ENCODE measurements at places on chromosomes 3 and 15.

DNA sequence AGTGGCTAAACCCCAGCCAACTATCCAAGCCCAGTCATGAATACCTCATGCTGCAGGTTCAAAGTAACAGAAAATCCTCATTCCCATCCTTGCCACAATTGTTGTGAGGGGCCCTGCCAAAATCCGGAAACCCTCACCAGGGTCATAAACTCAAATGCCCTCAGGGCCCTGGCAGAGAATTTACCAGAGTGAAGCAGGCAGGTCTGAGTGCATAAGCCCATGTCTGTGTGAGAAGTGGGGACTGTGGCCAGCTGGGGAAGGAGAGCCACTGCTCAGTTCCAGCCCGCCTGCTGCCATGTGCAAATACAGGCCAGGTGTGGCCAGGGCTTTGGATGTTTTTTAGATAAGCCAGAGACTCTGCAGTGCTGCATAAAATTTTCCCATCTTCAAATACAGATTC lies 7.0 kb downstream of the CEP152 start:
- DNase-seq = no peak

GRCh38 chr3:186640473-186640818 lies 247 bp downstream of the FETUB start:
- no peak for DNase-seq

- DNase-seq = no peak
Measured at GRCh38 chr3:64091501-64091900, 68.2 kb upstream of the PSMD6 start.

DNA sequence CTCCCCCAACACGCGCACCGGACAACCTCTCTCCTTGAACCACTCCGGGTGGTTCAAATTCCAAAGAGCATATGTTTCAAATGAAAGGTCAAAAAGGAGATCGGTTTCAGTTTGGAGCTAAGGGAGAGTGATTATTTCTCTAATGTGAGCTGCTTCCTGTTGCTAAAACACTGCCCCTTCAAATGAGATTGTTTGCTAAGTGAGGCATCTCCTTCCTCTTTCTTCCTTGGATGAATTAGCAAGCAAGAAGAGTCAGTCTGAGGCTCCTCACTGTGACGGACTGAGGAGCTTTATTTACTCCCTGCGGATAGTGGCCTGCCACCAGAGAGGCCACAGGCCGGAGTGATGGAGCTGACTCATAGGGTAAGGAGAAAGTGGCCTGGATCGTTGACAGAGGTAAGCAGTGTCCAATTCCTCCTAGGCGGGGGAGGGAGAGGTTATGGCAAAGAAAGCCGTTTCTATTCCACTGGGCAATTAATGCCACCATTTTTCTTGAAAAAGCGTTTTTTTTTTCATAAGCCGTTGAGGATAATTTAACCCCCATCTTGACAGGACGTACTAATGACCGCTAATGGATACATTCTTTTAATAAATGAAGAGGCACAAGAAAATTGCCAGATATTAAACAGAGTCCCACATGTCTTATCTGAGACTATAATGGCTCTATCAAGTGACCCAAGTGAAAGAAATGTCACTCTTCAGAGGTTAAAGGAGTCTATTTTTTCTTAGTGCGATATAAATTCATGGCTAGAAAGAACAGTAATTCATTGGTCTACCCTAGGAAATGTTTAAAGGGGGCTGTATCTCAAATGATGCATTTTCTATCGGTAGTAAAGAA lies 167.0 kb upstream of the ANKRD28 start:
- DNase-seq = no peak

GRCh38 chr15:100759106-100759505 lies 120.5 kb upstream of the ALDH1A3 start:
- no peak for DNase-seq

DNA sequence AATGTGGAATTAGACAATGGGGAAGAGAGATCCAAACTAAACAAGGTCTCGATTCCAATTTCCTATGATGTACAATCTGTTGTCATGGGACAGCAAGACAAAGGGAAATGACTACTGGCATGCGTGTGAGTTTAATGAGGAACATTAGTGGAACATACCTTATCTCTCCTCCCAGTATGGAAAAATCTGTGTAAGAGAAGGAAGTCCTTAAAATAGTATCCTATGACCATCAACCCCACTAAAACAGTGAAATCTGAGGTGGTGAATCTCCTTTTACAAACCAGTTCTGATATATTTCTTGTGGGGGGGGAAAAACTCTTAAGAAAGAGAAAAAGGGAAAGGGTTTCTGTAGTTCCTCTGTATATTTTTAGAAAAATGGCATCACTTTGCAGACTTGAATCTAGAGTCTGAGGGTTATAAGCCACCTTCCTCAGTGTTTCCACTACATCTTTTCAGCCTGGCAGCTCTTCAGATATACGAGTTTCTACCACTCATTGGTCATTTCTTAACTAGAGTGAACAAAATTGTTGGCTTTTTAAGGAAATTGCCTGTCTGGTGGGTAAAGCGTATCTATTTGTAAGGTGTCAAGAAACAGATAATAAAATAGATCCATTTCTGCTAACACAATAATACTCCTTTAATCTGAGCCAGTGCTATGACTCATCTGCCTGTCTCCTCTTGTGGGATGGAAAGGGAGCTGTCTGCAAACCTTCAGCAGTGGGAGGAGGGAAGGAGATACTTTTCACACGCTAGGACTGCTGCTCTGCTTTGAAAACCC lies 3.0 kb upstream of the TNFAIP8L3 start:
- no peak for DNase-seq

- DNase-seq = no peak
Measured at GRCh38 chr3:65194744-65195143, 506.9 kb upstream of the ADAMTS9 start.

DNA sequence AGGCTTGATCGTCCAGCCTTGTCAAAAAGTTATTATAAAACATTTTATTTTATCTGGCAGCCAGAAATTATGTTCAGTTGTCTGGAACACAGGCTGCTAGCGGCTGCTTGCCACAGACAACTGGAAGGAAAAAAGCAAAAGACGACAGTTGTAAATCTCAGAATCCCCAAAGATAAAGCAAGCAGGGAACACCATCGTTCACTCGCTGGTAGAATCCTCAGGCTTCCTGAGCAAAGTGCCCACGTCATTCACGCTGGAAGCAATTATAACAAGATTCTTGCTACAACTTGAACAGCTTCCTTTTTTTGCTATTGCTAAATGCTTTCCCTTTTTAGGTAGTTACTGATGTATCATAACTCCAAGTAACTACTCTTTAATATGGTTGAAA lies 33.6 kb downstream of the ADAMTS17 start:
- DNase-seq = no peak

GRCh38 chr15:75431270-75431669 lies 20.2 kb downstream of the SIN3A start:
- no peak for DNase-seq

DNA sequence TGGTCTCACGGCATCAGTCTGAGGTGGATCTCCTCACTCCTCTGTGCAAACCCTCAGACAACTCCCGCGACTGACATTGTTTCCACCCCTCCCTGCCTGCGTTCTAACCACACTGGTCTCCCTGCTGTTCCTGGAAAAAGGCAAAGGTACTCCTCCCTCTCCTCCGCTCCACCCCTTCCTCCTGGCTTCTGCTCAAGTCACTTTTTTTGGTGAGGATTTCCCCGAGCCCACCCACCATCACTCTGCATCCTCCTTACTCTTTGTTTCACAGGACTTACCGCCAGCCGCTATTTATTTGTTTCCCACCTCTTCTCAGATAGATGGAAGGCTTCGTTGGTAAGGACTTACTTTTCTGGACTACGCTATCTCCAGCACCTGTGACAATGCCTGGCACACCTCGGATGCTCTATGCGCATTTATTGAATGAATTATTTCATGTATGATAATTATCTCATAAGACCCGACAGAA lies 25.6 kb downstream of the PRR23E start:
- no peak for DNase-seq

DNA sequence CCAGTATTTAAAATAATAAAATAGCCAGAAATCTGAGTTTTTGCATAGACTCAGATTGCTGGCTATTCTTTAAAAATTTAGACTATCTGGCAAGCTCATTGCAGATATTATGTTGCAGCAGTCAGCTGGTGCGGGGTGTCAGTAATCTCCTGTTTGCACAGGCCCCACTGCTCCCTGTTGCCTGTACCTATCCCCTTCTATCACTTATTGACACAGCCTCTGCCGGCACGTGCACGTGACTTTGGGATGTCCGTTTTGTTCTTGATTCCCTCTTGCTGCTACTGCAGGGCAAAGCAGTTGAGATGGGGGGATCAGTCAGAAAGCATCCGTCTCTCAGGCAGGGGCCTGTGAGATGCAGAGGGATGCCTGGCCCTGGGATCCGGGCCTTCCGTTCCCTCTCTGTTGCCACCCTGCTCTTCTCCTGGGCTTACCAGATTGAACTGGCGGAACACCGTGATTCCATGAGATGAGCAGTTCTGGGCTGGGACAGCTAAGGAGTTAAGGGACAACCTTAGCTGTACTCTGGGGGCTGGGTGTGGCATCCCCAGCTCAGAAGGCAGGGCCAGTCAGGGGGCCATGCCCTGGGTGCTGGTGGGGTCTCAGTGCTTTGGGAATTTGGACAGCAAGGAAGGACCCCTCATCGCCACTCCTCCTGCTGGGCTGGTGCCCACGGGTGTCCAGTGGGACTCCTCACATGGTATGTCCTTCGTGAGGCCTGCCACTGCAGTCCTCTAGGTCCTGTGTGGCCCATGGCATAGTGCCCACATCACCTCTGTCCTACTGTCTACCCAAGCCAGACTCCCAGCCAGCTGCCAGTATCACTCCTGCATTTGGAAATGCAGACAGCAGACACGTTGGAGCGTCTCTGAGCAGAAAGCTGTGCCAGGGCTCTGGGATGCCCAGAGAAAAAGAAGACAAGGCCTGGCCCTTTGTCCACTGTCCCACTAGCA lies 11.8 kb downstream of the MRAS start:
- no peak for DNase-seq

DNA sequence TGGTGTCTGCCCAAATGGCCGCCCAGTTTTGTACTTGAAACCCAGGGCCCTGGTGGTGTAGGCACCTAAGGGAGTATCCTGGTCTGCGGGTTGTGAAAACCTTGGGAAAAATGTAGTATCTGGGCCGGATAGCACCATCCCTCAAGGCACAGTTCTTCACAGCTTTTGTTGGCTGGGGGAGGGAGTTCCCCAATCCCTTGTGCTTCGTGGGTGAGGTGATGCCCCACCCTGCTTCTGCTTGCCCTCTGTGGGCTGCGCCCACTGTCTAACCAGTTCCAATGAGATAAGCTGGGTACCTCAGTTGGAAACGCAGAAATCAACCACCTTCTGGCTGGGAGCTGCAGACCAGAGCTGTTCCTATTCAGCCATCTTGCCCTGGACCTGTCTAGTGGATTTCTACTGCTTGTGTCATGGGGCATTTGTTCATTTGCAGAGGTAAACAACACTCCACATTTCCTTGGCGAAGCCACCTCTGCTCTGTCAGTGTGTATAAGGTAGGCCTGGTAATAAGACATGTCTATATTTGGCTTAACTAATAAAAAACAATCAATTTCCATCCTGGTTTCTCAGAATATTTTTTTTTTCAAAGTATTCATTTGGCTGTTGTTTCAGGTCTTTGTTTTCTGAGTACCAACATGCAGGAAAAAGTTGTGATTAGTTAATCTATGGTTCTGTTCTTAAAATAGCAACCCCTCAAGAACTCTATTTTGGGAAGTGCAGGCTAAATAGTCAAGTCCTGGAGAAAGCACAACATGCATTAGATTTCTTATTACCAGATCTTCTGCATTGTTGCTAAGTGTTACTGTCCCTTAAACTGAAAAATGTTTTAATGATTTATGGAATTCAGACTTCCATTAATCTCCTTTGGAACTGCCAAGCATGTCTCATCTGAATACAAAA lies 304.3 kb downstream of the ZIC1 start:
- DNase-seq = no peak

DNA sequence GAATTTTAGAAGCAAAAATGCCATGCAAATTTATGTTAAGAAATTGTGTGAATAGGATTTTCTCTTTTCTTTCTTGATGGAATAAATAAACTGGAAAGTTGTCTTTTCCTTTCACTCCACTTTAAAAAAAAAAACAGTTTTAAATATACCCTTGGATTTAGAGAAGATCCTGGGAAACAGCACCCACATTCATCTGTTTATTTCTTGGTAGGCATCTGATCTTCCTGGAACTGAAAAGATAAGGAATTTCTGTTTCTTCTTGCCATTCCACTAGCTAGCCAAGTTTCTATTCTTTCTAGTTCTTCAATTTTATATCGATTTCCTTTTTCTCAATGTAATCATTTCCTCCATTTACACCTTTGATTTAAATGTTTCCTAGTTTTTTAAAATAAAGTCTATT lies 420.8 kb downstream of the NAALADL2 start:
- DNase-seq = no peak

- no peak for DNase-seq
Measured at GRCh38 chr3:156576651-156577348, 21.9 kb upstream of the SSR3 start.

- no peak for DNase-seq
Measured at GRCh38 chr3:62293051-62293780, 80.1 kb downstream of the FEZF2 start.

GRCh38 chr3:133979553-133979952 lies 50.2 kb downstream of the SLCO2A1 start:
- no peak for DNase-seq

DNA sequence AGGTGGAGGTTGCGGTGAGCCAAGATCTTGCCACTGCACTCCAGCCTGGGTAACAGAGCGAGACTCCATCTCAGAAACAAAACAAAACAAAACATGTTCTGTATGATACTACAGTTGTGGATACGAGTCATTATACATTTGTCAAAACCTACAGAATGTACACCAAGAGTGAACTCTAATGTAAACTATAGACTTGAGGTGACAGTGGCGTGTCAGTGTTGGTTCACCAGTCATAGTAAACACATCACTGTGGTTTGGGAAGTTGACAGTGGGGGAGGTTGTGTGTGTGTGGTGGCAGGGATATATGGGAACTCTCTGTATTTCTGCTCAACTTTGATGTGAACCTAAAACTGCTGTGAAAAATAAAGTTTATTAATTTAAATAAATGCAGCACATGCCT lies 33.0 kb upstream of the GNB5 start:
- no peak for DNase-seq

- DNase-seq = no peak
Measured at GRCh38 chr3:22401499-22401898, 650.5 kb upstream of the ZNF385D start.

GRCh38 chr15:82768414-82769054 lies 37.3 kb downstream of the FSD2 start:
- no peak for DNase-seq

DNA sequence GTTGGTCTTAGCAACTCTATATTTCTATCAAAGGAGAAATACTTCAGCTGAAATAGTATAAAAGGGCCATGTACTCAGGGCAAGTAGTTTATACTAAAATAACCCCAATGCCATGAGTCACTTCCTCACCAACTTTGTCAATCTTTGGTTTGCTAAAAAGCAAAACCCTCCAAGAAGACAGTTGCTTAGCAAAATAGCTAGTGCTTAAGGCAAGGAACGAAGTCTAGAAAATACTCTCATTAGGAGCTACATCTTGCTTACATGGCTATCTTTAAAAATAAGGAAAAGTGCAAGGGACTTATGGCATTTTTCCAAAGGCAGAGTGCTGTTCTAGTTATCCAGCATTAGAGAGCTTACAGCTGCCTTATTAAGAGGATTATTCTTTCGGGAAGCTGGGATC lies 28.4 kb downstream of the P3H2 start:
- no peak for DNase-seq

Data from NCI-H2227 treated with DMSO at 0.1 percent for 48 hours (cell line).